ENCODE measurements at places on chromosomes 3 and 15.

- DNase-seq, result no peak
Observed at GRCh38 chr3:127816783-127817405, 5.4 kb downstream of the MGLL start.

- DNase-seq, result no peak
Observed at GRCh38 chr15:67807836-67808235, 17.5 kb upstream of the SKOR1 start.

DNA sequence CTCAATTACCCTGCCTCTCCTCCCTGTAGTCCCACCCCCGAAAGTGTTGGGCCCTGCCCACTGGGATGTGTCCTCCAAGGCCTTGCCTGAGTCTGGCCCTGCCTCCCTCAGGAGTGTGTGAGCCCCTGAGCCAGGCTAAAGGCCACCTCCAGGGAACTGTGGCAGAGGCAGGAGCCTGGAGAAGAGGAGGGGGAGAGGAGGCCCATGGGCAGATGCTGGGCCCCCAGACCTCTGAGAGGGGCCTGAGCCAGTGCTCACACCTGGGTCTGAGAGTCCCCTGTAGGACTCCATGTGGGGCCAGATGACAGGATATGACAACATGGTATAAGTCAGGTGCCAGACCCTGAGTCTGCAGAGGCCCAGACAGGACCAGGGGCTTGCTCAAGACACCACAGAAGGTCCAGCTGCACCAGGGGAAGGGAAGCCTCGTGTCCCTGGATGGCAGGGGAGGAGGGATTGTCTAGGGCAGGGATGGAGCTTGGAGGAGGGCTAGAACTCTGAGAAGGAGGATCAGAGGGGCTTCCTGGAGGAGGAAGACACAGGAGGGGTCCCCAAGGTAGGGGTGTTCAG is 217.9 kb downstream of the TBC1D2B start:
- DNase-seq, result no peak

DNA sequence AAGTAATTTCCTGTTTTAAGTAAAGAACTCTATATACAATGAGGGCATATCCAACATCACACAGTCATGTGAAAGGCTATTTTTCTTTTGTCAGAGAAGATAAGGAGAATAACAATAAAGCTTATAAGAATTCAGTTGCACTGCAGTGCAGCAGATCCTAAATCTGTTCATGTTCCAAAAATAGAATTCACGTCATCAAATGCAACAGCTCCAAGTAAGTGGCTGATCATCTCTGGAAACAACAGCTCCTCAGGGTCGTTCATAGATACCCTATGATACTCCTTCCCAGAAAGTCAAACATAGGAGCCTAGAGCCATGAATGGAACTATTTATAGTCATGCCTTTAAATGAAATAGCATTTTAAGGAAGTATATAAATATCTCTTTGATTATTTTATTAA is 100.2 kb downstream of the FMN1 start:
- DNase-seq, result no peak

DNA sequence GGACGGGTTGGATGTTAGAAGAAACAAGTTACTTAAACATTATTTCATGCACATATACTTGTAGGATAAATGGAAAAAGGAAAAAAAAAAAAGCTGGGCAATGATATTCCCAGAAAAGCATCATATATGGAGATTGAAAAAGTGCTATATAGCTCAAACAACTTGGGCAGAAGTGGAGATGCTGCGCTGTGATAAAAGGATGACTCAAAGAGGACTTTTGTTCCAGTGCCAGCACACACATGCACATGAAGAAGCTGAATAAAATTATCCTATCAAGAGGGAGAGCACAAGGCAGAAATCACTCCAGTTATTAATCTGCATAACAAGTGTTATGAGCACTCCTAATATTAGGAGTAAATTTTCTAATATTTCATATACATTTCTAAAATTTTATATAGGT is 30.9 kb downstream of the FRMD4B start:
- DNase-seq, result no peak

GRCh38 chr3:71579935-71580406 is 3.6 kb downstream of the FOXP1 start:
- no peak for DNase-seq

DNA sequence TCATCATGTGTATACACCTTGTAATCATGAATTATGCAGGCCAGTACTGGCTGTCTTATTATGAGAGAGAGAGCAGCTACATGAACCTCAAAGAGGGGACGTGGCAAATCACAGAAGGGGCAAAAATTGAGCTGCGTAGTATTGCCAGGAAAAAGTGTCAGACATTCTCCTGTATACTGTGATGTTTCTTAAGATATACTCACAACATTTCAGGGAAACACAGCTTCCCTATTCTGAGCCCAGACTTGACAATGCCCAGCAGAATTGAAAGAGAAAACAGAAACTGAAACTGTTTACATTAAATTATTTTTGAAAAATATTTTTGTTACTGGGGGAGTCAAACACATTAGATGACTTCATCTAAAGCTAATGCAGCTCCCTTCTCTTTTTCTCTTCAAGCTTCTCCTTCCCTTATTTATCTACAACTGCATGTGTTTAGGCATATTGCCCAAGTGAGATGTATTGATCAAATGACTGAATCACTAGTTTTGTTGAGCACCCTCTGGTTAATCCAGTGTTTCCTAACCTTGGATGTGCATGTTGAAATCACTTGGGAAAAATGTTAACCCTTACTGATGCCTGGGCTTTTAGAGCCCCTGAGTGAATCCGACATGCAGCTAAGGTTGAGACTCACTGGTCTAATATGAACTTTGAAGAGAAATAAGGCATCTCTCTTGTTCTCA is 39.5 kb downstream of the CADPS start:
- no peak for DNase-seq

Measured in HS-5 (cell line).